ENCODE measurements at places on chromosomes 2 and 18. TPM values are rescaled to one million over a fixed set of nuclear protein-coding genes. Genes with fewer than 3 reads are reported as not detected.

Gene CHRNG
- total RNA-seq, result not detected

Gene CRACDL
- total RNA-seq, result 0.24 TPM

Gene POMC
- total RNA-seq, result 4.4 TPM

Gene CREG2
- 0.03 TPM for total RNA-seq

Gene EVX2
- total RNA-seq, result not detected

Gene ABHD1
- not detected for total RNA-seq

Gene IL36B
- not detected for total RNA-seq

Gene AFF3
- total RNA-seq, result 0.37 TPM

Gene CRYBA2
- total RNA-seq, result not detected

Gene DSG1
- total RNA-seq, result not detected

Gene WNT6
- total RNA-seq, result not detected

Gene PHOSPHO2
- 3.8 TPM for total RNA-seq

Gene PAX8
- total RNA-seq, result not detected

Gene SATB2
- 10.3 TPM for total RNA-seq

Gene SPATA3
- not detected for total RNA-seq

Gene C2orf15
- 5.7 TPM for total RNA-seq

Gene SLC5A7
- total RNA-seq, result not detected

Gene ADCYAP1
- total RNA-seq, result not detected

Gene SCRN3
- total RNA-seq, result 12.1 TPM

Gene HOXD12
- not detected for total RNA-seq

Gene SPTBN1
- total RNA-seq, result 141 TPM

Gene RGPD3
- total RNA-seq, result 0.17 TPM

Gene CYP1B1
- total RNA-seq, result 7.3 TPM

Gene ARHGAP15
- total RNA-seq, result not detected

Gene HADHB
- total RNA-seq, result 78.7 TPM

Gene UGT1A4
- not detected for total RNA-seq

Gene BOLL
- total RNA-seq, result not detected

Gene TSHZ1
- 8.2 TPM for total RNA-seq

Gene TMEM37
- 4.2 TPM for total RNA-seq

Gene TWSG1
- 15.1 TPM for total RNA-seq

Gene DNAJC5G
- not detected for total RNA-seq

Gene RIT2
- total RNA-seq, result 0.26 TPM

Gene LBH
- total RNA-seq, result 90.7 TPM

Gene SNORC
- 1.6 TPM for total RNA-seq

Gene TRIM43
- not detected for total RNA-seq
